ENCODE measurements at places on chromosomes 5 and 9.

GRCh38 chr9:101421653-101422065 is 13.9 kb downstream of the ALDOB start:
- no peak for DNase-seq

DNA sequence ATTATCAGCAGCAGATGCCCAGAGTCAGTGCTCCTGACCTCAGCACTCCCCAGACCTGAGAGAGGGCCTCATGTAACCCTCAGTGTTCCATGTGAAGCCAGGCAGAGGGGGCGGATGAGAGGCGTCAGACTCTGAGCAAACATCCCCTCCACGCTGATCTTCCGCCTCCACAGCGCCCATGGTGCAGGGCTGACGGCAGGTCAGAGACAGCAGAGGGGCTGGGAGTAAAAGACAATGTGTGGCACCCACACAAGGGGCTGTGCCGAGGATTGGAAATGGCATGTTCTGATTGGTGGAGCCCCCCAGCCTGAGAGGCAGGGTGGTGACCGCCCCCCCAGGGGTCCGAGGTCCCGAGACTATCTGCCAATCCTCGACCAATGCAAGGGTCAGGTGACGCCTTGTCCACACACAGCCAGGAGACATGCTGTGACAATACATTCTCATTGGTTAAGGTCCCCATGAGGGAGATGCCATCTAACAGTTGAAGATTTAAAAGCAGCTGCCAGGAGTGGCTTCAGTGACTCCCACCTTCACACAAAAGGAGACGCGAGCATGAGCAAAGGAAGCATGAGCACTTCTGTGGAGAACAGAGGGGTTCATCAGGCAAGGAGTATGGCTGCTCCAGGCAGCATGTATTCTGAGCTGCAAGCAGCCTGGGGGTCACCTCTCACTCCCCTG is 19.3 kb upstream of the SLC25A51 start:
- DNase-seq = no peak

DNA sequence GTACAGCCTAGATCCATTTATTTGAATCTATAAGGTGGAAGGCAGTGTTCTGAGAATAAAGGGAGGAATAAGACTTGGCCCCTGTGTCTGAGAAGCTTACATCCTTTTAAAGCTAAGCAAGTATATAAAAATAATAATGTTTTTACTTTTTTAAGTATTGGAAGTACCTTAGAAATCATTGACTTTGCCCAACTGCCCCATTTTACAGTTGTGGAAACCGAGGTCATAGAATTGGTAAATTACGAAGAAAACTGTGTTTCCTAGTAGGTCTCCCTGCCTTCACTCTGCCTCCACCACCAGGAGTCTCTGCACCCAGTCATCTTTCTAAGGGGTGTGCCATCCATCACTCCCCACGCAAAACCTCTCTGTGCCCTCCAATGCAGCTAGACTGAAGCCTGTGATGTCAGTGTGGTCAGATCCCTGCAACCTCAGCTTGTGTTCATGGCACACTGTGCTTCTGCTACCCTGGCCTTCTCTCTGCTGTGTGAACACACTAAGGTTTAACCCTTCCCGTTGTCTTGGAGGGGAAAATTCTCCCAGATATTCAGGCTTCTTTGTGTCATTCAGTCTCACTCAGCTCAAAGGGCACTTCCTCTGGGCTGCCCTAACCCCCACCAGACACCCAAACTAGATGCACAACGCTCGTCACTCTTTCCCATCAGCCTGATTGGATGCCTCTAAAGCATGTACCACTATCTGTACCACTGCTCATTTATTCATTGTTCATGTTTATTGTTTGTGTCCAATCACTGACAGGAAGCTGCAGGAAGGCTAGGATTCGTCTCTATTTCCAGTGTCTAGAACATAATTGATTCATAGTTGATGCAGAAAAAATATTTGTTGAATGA is 18.2 kb downstream of the ADRB2 start:
- DNase-seq = no peak

- no peak for DNase-seq
Measured at GRCh38 chr5:52007230-52007858, 624.1 kb downstream of the ISL1 start.

DNA sequence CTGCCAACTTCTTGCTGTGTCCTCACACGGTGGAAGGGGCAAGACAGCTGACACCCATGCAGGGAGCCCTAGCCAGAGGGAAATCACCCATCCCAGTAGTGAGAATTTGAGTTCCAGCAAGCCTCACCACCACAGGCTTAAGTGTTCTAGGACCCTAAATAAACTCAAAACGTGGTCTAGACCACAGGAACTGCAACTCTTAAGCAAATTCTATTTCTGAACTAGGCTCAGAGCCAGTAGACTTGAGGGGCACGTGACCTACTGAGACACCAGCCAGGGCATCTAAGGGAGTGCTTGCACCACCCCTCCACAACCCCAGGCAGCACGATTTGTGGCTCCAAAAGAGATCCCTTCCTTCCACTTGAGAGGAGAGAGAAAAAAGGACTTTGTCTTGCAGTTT is 96.0 kb upstream of the PHF24 start:
- no peak for DNase-seq

DNA sequence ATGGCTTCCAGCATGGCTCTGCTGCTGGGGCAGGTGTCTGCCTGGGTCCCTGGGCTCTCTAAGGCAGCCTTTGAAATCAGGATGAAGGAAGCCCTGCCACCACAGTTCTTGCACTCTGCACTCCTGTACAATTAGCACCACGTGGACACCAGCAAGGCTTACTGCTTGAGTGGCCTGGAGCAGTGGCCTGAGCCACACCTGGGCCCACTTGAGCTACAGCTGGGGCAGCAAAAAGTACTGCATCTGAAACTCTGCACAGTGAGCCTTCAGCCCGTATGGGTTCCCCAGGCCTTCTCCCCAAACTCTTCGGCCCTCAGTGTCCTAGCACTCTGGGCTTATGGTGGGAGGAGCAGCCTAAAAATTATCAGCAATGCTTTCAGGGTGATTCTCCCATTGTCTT is 8.0 kb upstream of the INIP start:
- DNase-seq = no peak

DNA sequence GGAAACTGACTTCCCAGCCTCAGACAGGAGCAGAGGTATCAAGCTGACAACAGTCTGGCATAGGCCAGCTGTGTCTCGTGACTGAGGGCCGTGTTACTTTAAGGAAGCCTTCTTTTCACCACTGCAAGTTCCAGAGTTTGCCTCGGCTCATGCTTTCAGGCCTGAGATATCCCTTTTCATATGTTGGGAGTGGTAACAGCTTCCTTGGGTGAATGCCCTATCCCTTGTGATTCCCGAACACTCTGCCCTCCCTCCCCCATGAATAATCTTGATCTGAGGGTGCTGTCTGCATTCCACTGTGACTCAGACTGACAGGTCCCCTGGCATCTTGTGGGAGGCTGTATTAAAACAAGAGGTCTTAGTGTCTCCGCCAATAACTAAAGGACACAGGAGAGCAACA is 49.7 kb upstream of the ARL15 start:
- DNase-seq = no peak

DNA sequence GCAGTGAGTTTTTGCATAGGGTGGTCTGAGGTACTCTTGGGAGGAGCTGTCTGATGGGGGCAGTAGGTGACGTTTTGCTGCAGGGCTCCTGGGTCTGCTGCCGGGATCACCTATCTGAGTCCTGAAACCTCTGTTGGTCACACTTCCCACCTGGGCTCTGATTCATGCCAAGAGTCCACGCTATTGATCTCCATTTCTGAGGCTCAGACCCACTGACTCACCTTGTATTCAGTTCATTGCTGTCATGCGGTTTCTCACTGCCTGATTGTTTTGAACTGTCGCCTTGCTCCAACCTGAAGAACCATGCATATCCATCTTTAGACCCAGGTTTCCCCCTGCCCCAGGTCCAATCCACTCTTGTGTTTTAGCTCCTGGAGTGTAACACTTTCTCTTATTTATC is 101.3 kb downstream of the NPR3 start:
- no peak for DNase-seq

- DNase-seq = no peak
Measured at GRCh38 chr5:67855523-67855922, 360.0 kb upstream of the PIK3R1 start.

DNA sequence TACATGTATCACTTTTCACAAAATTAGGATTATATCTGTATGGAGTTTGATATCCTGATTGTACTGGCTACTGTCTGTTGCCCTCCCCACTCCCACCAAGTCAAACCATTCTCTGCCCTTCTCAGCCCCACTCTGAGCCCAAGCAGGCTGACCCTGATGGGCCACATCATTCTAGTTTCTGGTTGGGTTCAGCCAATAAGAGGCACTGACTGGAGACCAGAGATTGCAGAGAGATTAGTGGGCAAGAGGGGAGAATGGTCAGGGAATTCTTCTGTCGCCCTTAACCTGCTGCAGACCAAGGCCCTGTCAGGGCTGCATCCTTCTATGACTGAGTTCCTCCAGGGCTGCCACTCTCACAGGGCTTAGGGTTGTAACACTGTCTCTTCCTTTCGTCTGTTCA is 2.7 kb downstream of the HSPB3 start:
- no peak for DNase-seq

DNA sequence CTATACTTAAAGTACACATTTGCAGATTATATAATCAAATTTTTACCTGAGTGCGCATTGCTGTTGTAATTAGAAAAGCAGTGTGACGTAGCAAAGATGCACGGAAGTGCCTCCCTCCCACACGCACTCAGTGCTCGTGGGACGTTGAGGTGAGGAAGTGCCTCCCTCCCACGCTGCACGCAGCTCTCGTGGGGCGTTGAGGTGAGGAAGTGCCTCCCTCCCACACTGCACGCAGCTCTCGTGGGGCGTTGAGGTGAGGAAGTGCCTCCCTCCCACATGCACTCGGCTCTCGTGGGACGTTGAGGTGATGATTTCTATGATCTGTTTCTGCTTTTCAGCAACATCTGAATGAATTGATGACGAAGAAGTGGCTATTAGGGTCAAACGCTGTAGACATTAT is 21.0 kb downstream of the EXOC3 start:
- no peak for DNase-seq

DNA sequence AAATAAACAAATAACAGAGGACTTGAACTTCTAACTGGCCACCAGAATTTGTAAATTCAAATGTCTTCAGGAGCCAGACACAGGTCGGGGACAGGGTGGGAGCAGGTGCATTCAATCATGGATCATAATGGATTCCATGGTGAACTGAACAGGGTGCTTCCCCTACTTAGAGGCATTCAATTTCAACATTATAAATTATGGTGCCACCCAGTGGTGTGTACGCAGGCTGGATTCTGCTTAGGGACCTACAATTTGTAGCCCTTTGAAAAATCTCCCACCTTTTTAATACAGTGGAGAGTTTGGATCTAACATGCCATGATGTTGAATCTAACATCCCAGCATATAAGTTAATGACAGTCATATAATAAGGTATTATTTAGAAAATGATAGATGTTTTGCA is 22.3 kb downstream of the KLF9 start:
- DNase-seq = no peak

DNA sequence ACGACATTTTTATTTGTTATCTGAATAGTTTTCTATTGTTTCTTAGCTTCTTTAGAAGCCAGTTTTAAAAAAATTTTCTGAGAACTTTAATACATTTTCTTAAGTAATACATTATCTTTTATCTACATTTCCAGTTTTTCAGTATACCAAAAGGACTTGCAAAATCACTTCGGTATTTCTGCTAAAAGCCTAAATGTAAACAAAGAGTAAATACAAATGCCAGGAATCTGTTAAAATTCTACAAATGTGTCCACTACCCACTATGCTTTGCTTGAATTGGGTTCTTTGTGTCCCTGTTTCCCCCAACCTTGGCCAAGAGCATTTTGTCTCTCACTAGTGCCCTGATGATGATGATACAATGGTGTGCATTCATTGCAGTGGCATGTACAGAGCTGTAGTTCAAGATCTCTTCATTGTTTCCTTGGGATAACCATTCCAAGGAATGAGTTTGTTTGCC is 611.2 kb downstream of the NR2F1-AS1 start:
- no peak for DNase-seq
